ENCODE measurements at places on chromosomes 5 and 9.

- DNase-seq: no peak
Measured at GRCh38 chr5:96079075-96079474, 117.4 kb upstream of the ELL2 start.

DNA sequence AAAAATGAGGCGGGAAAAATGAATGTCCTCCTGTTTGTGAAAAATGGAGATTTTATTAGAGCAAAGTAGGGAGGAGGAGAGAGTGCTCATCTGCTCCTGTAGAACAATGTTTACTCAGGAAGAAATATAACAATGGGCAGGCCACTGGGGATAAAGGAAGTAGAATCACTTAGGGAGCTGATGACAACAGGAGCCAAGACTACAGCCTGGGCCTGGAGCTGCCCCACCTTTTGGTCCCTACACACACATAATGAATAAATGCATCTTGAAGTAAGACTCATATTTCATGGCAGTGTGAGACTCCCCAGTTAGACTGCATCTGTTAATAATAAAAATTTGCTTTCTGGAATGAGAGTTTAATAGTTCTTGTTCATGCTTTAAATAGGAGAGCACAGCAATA is 1939.8 kb downstream of the EFNA5 start:
- DNase-seq: no peak

DNA sequence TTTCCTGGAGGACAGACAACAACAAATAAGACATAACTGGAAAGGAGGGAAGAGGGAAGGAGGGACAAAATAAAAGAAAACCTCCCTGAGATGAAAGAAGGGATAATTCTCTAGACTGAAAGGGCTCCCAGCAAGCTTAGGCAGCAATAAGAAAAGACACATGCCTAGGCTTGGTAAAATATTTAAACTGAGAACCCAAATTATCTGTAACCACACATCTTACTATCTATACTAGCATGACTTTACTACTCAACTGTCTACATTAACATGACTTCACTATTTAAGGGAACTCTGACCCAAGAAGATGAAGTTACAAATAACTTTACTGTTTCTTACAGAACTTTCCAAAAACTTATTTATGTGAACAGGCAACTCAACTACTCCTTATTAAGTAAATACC is 95.9 kb downstream of the EPB41L4A start:
- no peak for DNase-seq

- no peak for DNase-seq
Measured at GRCh38 chr5:42360616-42361314, 62.5 kb upstream of the GHR start.

DNA sequence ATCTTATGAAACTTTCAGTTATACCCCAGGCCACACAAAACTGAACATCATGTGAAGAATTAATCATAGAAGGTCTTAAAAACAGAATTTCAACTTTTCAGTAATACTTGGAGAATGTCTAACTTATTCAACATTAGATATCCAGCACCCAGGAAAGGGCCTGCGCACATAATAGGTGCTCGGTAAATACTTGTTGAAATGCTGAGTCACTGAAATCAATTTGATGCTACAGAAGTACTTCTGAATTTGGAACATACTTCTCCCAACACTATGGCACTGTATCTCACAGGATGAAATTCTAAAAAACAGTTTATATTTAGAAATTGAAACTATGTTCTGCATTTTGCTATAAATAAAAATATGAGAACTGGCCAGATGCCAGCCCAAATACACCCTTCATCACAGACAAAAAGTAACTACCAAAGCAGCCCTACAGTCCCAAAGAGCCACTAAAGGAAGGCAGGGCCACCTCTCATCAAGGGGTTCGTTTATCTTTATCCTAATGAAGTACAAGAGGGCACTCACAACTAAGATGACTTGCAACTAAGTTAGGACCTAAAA is 26.5 kb downstream of the MRPS27 start:
- DNase-seq: no peak

GRCh38 chr5:88952344-88952743 is 69.4 kb upstream of the MEF2C start:
- DNase-seq: no peak

GRCh38 chr9:134835448-134835847 is 45.2 kb upstream of the FCN2 start:
- DNase-seq: no peak

DNA sequence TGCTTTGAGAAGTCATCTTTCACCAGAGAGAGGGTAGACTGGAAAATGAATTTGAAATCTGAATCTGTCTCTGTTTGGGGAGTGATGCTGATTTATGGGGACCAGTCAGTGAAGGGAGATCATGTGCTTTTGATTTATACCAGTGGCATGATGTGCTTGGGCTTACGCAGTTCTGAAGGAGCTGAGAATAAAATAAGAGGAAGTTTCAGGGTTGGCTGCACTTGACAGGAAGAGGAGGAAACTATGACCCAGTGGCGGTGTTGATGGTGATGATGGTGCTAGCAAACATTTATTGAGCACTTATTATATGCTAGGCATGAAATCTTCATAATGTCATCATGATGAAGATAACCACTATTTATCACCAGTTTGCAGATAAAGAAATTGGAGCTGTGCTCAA is 136.4 kb upstream of the GLRA1 start:
- DNase-seq: no peak

DNA sequence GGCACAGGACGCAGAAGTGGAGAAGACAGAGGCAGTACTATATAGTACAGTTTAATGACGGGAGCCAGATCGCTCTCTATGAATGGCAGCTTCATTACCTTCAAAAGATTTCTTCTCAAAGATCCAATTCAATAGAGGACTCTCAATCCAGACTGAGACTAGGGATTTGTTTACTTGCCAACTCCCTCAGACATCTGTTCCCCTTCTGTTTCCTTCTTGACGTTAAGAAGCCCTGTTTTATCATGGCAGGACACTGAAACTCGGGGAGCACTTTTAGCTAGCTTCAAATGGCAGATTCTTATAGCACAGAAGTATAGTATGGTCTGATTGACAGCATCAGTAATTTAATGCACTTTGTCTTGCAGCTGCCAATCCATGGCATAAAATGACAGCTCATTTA is 747.3 kb upstream of the C9orf72 start:
- no peak for DNase-seq

- DNase-seq: no peak
Measured at GRCh38 chr5:179228341-179229121, 116.7 kb downstream of the ADAMTS2 start.

DNA sequence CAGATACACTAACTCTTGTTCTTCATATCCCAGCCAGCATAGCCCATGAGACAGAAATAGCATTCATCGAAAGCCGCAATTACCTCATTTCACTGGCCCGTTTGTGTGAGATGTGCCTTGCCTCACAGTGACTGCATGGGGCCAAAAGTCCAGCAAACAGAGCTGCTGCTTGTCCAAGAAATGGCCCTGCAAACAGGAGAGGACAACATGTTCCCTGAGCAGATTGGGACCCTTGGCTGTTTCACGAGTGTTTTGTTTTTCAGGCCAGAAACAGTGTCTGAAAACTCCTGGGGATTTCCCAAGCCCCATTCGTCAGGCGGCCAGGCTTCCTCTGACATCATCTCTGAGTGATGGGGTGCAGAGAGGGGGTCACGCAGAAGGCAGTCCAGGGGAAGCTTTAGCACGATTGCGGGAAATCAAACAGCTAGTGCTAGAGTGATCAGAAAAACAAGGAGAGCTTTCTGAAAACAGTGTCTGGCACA is 503.6 kb upstream of the PAPPA start:
- no peak for DNase-seq

DNA sequence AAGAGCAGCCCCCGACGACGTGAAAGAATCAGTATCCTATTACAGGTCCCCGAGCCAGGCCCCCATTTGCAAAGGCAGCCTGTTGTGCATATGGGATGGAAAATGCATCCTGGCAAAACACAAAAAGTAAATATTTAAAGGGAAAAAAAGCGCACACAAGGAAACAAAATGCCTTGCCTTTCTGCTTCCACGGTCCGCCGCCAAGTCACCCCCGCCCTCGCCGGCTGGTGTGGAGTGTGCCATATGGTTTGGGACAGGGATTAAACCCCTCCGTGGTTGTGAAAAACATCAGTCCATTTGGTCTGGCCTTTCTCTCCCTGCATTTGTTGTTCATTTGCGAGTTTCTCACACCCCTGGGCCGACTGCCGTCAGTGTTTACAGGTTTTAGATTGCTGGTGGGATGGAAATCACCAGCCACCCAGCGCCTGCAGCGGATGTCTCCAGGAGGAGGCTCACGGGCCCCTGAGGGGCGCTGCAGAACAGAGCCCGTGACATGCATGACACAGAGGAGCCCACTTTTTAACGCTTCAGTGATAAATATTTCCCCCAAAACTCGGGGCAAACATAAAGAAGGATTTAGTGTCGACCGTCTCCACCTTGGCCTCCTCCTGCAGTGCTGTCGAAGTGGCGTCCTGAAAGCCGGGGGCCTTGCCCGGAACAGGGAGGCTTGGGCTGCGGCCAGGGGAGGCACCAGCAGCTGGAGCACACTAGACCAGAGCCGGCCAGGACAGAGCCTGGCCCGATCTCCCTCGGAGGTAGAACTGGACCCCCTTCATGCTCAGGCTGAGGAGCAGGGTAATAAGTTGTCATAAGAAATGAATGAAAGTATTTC is 161.5 kb downstream of the HSD17B3 start:
- DNase-seq: no peak

GRCh38 chr5:77223653-77224052 is 13.2 kb downstream of the PDE8B start:
- no peak for DNase-seq

- DNase-seq: no peak
Measured at GRCh38 chr9:77455312-77455927, 192.7 kb downstream of the GNA14 start.

DNA sequence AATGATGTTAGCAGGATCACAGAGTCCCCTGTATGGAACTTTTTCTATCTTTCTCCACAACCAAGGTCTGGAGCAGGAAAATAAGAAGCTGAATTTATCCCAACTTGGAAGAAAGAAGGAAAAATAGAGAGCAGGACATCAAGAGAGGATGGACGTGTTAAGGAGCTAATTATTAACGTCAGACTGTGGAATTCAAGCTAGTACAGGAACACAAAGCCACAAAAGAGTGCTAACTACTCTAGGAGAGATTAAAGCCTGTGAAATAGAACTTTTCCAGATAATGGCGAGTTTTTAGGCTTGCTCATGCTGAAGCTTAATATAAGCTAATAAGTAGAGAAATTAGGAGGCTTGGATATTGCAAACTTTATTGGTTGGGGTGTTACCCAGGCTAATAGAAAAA is 632 bp upstream of the SPINK13 start:
- DNase-seq: no peak

DNA sequence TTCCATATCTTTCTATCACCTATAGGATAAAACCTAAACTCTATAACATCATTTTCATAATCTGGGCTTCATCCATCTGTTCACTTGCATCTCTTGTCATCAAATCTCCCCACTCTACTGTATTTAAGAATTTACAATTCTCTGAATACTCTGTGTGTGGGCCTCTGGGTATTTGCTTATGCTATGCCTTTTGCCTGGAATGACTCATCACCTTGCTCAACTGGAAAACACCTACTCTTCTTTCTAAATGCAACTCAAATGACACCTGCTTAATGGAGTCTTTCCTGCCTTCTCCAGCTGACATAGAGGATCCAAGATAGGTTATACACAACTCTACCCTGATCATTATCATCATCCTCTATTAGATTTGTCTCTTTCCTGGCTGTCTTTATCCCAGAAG is 421.7 kb downstream of the SPATA31D1 start:
- no peak for DNase-seq
